ENCODE measurements at places on chromosomes 6 and 20. TPM values are rescaled to one million over a fixed set of nuclear protein-coding genes. Genes with fewer than 3 reads are reported as not detected.

Gene SRSF12
- 7.0 TPM for total RNA-seq

Gene FAM229B
- 31.8 TPM for total RNA-seq

Gene HSPA1A
- total RNA-seq = 52.7 TPM

Gene RNF182
- total RNA-seq = 8.3 TPM

Gene NOX3
- total RNA-seq = not detected

Gene SLC26A8
- total RNA-seq = not detected

Gene TINAG
- not detected for total RNA-seq

Gene PRRT1
- 0.67 TPM for total RNA-seq

Gene SYCP2L
- total RNA-seq = 6.4 TPM

Gene ATF6B
- 68.7 TPM for total RNA-seq

Gene NANP
- total RNA-seq = 5.0 TPM

Gene HCRTR2
- 0.36 TPM for total RNA-seq

Gene HLA-DPA1
- total RNA-seq = 0.50 TPM

Gene OPRL1
- 2.8 TPM for total RNA-seq

Gene GTSF1L
- not detected for total RNA-seq

Gene ZNF334
- total RNA-seq = 8.5 TPM

Gene EYA2
- 1.4 TPM for total RNA-seq

Gene C6orf163
- total RNA-seq = 1.6 TPM

Gene SMIM26
- total RNA-seq = 51.3 TPM

Gene LY86
- not detected for total RNA-seq

Gene OOEP
- total RNA-seq = not detected

Gene CDSN
- total RNA-seq = 0.22 TPM

Gene TRIM10
- not detected for total RNA-seq

Gene AFG1L
- total RNA-seq = 6.4 TPM

Gene SIRPD
- total RNA-seq = not detected

Gene RNASET2
- total RNA-seq = 22.0 TPM

Gene BACH2
- 17.5 TPM for total RNA-seq

Measured in astrocyte (in vitro differentiated cells and primary cell).